Hippocampal formation (tissue), 2 donors: ENCODE measurements at places on chromosomes 3 and 15.

DNA sequence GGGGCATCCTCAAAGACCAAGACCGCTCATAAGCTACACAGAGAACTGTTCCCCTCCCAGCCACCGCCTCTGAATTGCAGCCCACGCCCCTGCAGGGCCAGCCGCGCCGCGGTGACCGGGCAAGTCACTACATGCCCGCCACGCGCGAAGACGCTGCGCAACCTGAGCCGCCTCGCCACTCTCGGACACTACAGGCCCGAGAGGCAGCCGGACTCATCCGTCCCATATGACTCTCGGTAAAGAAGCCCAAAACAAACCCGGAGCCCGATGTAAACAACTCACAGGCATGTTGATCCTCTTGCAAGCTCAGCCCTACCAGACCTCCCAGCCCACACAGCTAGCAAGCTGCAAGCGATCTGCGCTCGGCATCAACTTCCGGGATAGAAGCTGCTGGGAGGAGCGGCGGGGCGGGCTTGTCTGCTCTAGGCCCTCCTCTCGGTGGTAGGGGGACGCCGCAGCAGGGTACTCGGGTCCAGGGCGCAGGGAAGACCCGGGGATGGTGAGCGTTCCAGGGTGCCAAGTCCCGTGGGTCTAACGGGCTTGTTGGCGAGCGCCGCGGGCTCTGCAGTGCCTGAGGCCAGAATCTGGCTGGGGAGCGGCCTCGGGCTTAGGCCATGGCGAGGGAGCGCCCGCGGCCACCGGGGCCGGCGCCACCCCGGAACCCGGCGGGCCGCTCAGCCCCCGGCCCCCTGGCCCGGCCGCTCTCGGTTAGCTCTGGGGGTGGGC is at the start of gene RPS27L:
Gene RPS27L, minus strand, starts transcription at position 360 of the 726 bp plus-strand sequence. Its CDS starts 72 bp downstream, at position 288.
- DNase-seq = peak; percentile 87

GRCh38 chr3:127440384-127440783 is 150.1 kb downstream of the TPRA1 start:
- DNase-seq = no peak

- DNase-seq = no peak
These were observed 39.6 kb downstream of the SLCO2A1 start for GRCh38 chr3:133989936-133990702.

DNA sequence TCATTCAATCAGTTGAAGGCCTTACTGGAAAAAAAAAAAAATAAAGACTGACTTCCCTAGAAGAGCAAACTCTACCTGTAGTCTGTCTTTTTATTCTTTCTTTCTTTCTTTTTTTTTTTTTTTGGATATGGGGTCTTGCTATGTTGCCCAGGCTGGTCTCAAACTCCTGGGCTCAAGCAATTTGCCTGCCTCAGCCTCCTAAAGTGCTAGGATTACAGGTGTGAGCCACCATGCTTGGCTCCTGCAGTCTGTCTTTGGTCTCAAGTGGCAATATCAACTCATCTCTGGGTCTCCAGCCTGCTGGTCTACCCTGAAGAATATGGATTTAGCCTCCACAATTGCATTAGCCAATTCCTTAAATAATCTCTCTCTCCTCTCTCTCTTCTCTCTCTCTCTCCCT is 167.7 kb upstream of the P2RY1 start:
- DNase-seq = no peak

- DNase-seq = no peak
These were observed 193.6 kb downstream of the EPHA3 start for GRCh38 chr3:89300981-89301380.

GRCh38 chr15:71781179-71781964 is 29.0 kb upstream of the NR2E3 start:
- DNase-seq = no peak

GRCh38 chr15:101623367-101624304 is 28.5 kb downstream of the TM2D3 start:
- DNase-seq = no peak

- peak; percentile 16 for DNase-seq
These were observed 11.7 kb downstream of the ABCC5 start for GRCh38 chr3:184005941-184006507.

DNA sequence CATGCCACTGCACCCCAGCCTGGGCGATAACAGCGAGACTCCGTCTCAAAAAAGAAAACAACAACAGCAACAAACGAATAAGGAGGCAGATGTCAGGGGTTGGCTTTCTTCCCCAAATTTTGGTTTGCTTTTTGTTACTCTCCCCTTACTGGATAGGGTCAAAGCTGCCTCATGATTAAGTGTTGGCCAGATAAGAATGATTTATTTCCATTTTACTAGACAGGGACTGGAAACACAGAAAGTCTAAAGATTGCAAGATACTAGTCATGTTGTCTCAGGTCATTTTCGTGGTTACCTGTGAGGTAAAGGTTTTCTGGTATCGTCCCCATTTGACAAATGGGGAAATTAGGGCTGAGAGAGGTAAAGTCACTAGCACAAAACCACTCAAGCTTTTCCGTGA is 18.6 kb upstream of the ETV5 start:
- DNase-seq = no peak

DNA sequence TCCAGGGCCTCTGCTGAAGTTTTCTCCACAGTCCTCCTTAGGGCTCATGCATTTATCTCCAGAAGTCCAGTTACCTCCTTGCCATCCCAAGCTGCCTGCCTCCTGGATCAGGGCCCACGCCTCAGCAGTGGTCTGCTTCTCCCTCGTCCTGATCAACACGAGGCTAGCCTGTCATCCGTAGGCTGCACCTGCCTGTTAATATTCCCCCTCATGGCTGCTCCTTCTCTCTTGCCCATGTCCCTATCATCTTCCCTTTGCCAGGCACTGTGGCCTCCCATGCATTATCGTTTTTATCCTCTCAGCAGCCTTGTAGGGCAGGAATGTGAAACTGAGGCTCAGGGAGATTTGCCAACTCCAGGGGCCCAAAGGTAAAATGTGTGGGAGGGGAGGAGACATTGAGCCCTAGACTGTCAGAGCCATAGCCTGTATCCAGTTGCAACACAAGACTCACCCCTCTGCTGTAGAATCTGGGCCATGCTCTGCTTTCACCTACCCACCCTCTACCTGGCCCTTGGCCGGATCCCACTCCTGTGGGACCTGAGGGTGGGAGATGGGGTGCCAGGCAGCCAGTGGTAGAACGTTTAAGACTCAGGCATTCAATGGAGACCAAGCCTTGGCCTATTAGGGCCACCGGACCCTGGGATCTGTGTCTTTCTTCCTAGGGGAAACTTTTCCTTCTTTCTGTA is 4.6 kb downstream of the GRM2 start:
- no peak for DNase-seq

- no peak for DNase-seq
These were observed 226.8 kb downstream of the LPP start for GRCh38 chr3:188380722-188381121.

DNA sequence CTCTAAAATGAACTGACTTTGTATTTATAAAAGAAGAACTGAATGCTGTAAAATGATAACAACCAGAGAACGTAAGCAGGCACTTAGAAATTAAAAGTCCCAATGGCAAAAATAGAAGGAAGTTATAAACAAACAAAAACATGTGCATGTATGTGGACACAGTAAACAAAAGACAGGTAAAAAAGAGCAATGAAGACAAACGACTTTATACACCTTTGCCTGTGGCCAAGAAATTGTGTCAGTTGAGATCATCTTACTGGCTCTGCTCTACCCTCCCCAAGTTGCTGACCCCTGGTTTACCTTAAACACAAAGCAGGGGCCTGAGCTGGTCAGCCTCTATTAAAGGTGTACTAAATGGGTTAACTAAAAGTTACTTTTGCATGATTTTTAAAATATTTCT is 41.7 kb upstream of the GP5 start:
- DNase-seq = no peak

- DNase-seq = no peak
These were observed 9.6 kb downstream of the C3orf18 start for GRCh38 chr3:50557915-50558314.

- DNase-seq = no peak
These were observed 11.1 kb upstream of the TMC3 start for GRCh38 chr15:81384891-81385720.

DNA sequence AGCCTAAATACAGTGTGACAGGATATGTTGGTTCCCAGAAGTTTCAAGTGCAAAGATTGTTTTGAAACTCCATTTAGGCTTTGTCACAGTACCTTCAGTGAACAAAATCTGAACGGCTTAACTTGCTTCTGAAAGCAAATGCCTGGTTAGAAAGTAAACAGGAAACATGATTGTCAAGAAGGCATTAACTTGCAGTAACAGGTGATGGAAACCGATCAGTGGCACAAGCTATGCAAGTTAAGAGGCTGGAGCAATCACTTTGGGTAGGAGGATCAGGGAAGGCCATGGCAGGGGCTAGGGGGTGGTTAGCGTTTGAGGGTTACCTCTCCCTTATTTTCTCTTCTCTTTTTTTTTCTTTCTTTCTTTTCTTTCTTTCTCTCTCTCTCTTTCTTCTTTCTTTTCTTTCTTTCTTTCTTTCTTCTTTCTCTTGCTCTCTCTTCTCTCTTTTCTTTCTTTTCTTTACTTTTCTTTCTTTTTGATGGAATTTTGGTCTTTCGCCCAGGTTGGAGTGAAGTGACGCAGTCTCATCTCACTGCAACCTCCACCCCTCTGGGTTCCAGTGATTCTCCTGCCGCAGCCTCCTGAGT is 2.4 kb downstream of the HYKK start:
- no peak for DNase-seq

- DNase-seq = no peak
These were observed 13.1 kb downstream of the WDR53 start for GRCh38 chr3:196555295-196555694.

GRCh38 chr15:74168711-74169126 is 4.8 kb upstream of the ISLR start:
- DNase-seq = no peak

DNA sequence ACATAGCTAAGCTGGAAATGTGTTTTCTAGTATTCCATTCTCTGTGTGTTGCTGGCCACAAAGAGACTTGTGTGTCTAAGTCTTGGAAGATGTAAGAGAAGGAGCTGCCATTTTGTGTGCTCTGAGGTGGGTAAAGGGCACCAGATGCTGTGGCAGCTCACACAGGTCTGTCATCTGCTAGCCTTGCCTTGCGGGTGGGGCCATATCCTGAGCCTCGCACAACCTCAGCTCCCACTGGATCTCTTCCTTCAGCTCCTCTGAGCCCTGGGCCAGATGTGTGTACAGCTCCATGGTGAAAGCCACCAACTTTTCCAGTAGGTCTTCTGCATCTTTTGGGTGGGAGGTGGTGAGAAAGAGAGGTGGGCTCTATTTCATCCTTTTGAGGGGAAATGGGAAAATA is 6.7 kb upstream of the TMC3 start:
- no peak for DNase-seq

GRCh38 chr3:182683858-182684257 is 109.4 kb upstream of the ATP11B start:
- no peak for DNase-seq

DNA sequence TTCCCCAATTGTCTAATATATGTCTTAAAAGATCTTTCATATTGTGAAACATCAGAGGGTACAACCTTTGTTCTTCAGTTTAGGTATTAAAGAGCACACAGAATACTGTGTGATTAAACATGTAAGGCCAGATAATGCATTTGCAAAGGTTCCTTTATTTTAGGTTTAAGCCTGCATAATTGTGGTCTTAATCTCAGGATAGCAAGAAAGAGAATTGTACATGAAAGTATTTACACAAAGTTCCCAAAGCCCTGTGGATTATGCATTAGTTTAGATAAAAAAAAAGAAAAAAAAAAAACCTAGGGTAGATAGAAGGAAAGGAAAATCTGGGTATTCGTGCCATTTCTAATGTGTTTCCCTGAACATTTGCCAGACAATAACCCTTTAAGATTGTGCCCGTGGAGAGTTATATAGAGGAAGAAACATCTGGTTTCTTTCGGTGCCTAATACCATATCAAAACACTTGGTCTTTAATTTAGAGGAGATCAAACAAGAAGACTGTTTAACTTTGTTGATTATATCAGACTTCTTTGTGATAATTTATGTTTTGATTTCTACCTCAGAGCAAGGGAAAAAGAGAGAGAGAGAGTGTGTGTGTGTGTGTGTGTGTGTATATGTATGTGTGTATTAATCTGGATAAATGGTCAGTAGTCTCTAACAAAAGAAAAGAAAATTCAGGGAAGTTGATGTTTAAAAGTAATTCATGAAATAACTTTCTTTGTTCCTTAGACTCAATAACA is 139.6 kb upstream of the CGNL1 start:
- no peak for DNase-seq

DNA sequence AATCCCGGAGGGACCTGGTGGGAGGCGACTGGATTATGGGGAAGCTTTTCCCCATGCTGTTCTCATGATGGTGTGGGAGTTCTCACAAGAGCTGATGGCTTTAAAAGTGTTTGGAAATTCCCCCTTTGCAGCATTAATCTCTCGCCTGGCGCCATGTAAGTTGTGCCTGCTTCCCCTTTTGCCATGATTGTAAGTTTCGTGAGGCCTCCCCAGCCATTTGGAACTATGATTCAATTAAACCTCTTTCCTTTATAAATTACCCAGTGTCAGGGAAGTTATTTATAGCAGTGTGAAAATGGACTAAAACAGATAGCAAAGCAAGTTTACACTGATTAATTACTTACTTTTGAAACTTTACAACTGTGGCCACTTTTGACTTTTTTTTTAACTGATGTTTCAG is 10.6 kb upstream of the U2SURP start:
- no peak for DNase-seq

GRCh38 chr3:16770021-16770420 is 114.7 kb upstream of the PLCL2 start:
- DNase-seq = no peak

GRCh38 chr15:52392008-52392687 is 96.5 kb upstream of the MYO5C start:
- no peak for DNase-seq

DNA sequence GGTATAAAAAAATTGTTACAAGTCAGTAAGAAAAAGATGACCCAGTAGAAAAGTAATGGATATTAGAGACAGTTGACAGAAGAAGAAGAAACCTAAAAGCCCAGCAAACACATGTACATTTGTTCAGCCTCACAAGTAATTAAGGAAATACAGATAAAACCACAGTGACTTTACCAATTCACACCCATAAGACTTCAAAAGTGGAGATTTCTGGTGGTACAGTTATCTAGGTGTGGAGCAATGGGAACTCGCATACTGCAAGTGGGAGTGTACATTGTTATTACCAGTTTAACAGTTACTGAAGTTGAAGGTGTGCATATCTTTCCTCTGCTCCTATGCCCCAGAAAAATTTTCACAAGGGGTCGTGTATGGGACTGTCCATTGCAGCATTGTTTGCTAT is 18.1 kb upstream of the MAPKBP1 start:
- no peak for DNase-seq
